ENCODE measurements at places on chromosomes 5 and 9.

DNA sequence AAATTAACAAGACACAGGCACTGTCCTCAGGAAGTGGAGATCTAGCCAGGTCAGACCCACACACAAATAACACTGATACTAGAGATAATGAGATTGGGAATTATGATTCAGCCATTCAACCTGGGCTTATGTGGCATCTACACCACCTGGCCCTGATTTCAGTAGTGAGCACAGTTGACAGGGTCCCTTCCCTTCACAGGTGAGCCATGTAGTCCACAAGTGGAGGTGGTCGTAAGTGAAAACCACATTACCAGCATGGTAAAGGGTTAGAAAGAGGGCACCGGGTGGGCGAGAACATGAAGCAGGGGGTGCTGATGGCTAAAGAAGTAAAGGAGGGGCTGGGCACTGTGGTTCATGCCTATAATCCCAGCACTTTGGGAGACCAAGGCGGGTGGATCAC, 48.3 kb upstream of the IL17B start:
- DNase-seq, result no peak

DNA sequence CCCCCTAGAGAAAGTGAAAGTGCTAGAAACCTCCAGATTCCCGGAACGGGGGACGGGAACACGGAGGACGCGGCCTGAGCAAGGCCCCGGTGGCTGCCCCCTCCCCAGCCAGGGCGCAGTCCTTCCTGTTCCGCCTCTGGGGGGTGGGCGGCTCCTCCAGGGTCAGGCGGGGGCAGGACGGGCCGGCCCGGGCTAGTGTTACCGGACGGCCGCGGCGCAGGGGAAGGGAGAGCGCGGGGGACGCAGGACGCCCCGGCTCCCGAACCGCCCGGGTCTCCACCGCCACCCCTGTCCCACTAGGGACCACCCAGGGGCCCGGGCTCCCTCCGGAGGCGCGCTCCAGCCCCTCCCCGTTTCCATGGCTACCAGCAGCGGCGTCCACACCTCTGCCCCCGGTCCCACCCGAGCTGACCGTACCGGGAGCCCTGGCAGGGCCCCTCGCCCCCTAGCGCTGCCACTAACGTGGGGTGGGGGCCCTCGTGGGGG, 579 bp downstream of the SLC12A7 start:
- no peak for DNase-seq

DNA sequence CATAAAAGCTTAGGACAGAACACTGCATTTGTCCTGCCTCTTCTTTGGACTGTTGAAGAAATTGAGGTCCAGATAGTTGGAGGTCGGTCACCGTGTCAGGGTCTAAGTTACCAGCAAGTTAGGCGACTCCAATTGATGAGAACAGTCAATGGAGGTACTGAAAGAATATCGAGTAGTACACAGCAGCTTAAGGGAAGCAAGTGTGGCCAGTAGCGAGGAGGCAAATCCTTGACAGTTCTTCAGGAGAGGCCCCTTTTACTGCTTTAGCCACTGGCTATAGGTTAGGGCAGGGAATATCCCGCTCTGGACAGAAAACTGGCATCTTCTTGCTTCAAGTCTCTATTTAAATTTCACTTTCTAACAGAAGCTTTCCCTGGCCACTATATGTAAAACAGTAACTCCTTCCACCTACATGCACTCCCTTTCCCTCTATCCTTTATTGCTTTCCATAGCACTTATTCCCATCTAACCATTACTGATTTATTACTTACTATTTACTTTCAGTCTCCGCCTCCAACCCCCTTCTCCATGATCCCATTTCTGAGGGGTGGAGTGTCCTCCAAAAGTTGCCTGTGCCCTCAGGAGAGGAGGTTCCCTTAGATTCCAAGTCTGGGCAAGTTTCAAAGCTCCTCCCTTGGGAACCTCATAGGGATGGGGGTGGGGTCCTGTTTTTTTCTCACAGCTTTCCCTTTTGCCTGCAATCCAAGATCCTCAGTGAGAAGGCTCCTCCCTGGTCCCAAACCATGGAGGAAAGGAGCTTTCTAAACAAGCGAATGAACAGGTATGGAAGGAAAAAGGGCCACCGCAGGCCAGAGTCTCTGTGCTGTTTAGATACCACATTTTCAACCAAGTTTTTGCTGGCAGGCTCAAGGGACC, 4.1 kb upstream of the PRDM6 start:
- no peak for DNase-seq

GRCh38 chr5:147522435-147522834, 12.6 kb upstream of the DPYSL3 start:
- no peak for DNase-seq

- no peak for DNase-seq
Measured at GRCh38 chr9:89357331-89358197, 39.3 kb downstream of the SECISBP2 start.

DNA sequence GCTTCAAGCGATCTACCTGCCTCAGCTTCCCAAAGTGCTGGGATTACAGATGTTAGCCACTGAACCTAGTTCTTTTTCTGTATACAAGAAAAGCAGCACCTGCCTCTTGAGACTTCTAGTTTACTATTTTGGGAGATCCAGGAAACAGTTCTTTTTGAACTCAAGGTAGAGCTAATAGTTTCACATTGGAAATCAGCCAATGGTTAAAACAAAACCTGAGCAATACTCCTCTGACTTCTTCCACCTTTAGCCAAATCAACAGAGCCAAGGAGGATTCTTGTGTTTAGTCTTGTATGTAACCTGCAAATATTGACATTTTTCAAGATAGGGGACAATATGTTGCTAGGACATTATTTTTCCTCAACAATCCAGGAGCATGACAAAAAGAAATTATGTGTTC, 349.4 kb downstream of the SH3GL2 start:
- no peak for DNase-seq

GRCh38 chr9:23779220-23779619, 46.8 kb downstream of the ELAVL2 start:
- no peak for DNase-seq

DNA sequence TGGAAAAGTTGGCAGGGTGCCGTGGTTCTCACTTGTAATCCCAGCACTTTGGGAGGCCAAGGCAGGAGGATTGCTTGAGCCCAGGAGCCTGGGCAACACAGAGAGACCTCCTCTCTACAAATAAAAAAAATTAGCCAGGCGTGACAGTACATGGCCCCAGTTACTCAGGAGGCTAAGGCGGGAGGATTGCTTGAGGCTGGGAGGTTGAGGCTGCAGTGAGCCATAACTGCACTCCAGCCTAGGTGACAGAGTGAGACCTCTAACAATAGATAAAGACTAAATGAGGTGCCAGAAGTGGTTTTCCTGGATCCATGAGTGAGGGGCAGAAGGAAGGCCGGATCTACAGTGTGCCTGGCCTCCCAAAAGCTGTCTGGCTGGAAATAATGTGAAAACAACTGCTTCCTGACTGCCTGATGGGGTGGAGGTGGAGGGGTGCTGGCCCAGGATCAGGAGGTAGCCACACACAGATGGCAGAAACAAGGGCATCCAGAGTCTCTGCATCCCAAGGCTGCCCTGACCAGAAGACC, 4.1 kb downstream of the SHB start:
- DNase-seq, result no peak

GRCh38 chr5:73381590-73382400, 66.8 kb downstream of the FOXD1 start:
- no peak for DNase-seq

- peak; percentile 60 for DNase-seq
Measured at GRCh38 chr5:149371296-149371962, 7.7 kb downstream of the IL17B start.

DNA sequence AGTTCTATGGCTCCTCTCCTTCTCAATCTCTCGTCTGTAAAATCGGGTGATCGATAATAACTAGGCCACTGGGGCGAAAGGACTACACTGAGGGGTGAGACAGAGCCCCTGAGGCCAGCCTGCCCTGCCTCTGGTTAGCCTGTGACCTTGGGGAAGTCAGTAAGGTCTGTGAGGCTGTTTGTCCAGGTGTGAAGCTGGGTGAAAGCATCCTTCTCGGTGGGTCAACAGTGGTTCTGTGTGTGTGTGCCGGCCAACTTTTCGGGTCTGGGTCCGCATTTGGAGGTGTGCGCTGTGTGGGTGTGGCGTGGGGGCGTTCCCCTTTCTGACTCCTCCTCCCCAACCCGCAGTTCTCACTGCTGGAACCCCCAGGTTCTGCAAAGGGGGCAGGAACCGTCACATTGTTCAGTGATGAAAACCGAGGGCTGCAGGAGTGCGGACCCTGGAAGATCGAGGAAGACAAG, 5.0 kb upstream of the RNF44 start:
- DNase-seq, result peak; percentile 65

- DNase-seq, result no peak
Measured at GRCh38 chr5:78633700-78634099, 14.9 kb downstream of the LHFPL2 start.

DNA sequence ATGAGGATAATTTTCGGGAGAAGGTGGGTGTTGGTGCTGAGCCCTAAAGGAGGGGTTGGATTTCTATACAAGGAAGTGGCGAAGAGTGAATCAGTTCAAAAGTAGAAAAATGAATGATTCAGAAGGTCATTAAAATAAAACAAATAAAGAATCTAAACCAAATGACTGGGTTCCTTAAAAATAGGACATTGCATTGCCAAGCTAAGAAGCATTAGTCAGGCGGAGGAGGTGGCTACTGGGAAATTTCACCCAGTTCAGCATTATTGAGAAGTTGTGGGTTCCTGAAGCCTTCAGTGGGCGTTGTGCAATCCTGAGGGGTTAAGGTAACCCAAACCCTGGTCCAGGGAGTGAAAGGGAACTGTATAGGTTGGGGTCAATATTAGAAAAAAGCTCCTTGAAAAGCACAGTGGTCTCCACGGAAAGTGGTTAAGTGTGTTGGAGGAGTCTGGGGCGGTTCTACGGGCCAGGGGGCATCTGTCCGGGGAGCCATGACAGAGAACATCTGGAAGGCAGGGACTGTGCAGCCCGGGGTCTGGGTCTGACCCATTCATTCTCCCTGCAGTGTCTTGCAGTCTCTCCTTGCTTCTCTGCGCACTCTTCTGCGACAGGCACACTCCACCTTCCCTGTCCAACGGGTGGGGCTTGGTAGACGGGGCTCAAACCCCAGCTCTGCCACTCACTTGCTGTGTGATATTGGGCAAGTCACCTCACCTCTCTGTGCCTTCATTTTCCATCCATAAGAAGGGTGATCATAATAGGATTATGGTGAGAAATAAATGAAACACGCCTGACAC, 27.6 kb upstream of the DUSP1 start:
- no peak for DNase-seq

DNA sequence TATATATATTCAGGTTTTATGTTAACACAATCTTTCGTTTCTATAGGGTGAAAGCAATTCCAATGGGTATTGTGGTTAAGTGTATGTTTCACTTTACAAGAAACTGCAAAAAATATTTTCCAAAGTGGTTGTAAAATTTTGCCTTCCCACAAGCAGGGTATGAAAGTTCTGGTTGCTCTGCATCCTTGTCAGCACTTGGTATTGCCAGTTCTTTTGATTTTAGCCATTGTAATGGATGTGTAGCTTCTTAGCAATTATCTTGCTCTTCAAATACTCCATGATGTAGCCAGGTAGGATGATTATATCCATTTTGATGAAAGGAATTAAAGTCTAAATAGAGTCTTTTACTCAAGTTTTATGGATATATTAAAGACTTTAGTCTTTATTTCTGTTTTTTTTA, 9.1 kb upstream of the ADAM19 start:
- DNase-seq, result no peak

DNA sequence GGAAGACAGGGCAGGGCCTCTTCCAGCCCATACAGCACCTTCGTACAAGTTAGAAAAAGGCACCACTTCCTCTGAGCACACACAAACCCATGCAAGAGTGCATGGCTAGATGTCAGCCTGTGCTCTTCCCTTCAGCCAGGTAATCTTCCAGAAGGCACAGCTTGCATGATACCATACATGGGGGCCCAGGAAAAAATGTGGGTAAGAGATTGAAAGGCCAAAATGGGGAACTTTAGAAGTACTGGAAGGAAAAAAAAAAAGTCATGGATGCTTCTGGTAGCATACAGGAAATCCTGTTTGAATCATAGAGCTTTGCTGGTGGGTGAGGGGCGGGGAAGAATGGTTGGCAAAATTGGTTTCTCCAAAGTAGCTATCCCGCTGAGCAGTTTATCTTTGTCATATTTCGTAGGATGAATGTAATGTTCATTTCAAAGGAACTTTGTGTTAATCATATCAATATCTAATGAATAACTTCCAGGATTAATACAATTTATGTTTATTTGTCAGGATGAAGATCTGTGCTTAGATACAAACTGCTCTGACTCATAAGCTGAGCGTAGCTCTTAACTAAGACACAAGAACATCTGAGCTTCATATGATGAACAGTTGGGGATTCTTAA, 78.2 kb upstream of the MAP3K1 start:
- no peak for DNase-seq

DNA sequence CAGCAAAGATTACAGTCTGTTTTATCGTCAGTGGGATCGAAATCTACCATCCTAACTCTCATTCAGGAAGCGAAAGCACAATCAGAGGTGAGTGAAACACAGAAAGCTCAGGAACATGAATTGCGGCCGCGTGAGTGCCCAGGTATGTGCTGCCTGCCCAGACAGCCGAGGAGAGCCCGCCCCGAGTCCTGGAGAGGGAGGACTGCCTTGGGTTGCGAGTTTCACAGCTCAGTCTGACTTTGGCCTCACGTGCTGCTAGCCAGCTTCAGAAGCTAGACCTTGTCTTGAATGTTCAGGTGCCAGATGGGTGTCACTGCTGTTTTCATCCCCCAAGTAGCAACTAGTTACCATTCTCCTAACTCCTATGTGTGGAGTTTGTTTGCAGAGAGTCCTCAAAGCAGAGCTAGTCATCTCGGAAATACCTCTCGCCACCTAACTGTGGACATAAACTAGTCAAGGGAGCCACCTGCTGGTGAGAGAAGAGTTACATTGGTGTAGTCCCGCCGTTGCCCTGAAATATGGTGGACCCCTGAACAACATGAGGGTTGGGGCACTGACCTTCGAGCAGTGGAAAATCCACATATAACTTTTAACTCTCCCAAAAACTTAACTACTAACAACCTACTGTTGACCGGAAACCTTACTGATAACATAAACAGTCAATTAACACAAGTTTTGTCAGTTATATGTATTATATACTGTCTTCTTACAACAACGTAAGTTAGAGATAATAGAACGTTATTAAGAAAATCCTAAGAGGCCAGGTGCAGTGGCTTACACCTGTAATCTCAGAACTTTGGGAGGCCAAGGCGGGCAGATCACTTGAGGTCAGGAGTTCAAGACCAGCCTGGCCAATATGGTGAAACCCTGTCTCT, 80.9 kb downstream of the GOLPH3 start:
- DNase-seq, result peak; percentile 47

GRCh38 chr5:6434731-6435130, 13.9 kb upstream of the UBE2QL1 start:
- DNase-seq, result no peak

- DNase-seq, result no peak
Measured at GRCh38 chr9:130542457-130543228, 36.7 kb upstream of the FUBP3 start.
